Pericardium fibroblast (primary cell): ENCODE measurements at places on chromosomes 2 and 18. TPM values are rescaled to one million over a fixed set of nuclear protein-coding genes. Genes with fewer than 3 reads are reported as not detected.

Gene ACVR1C
- total RNA-seq = 0.09 TPM in 1 of 2 replicates, not detected in the other

Gene LYG1
- total RNA-seq = 1.3 TPM in 1 of 2 replicates, not detected in the other

Gene DSG4
- not detected in 2 replicates for total RNA-seq

Gene ONECUT2
- total RNA-seq = not detected in 2 replicates

Gene RGPD4
- not detected in 2 replicates for total RNA-seq
